Keratinocyte (primary cell): ENCODE measurements at places on chromosomes 2 and 18. TPM values are rescaled to one million over a fixed set of nuclear protein-coding genes. Genes with fewer than 3 reads are reported as not detected.

DNA sequence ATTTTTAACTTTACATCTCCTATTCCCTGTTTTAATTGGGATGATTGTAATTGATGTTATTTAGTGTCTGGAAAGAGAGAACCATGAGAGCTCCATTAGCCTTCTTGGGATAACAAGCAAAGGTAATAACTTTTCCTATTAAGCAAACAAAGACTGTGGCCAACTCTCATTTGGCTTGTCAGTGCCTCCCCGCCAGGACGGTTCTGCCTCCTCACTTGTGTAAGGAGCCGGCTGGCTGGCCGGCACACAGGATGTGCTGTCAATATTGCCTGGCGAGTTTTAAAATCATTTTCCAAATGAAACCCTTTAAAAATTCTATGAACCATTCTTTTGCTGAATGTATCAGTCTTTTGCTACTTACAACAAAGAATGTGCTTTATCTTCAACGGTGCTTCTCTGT, 898.3 kb downstream of the CPS1 start:
- no peaks in the 10 kb centered on the region for H3K4me1 ChIP-seq
- no peak overlapping the region for H3K4me3 ChIP-seq
- H3K27ac ChIP-seq: no peak overlapping the region
- no peaks in the 10 kb centered on the region for H3K36me3 ChIP-seq
- no peak for DNase-seq

DNA sequence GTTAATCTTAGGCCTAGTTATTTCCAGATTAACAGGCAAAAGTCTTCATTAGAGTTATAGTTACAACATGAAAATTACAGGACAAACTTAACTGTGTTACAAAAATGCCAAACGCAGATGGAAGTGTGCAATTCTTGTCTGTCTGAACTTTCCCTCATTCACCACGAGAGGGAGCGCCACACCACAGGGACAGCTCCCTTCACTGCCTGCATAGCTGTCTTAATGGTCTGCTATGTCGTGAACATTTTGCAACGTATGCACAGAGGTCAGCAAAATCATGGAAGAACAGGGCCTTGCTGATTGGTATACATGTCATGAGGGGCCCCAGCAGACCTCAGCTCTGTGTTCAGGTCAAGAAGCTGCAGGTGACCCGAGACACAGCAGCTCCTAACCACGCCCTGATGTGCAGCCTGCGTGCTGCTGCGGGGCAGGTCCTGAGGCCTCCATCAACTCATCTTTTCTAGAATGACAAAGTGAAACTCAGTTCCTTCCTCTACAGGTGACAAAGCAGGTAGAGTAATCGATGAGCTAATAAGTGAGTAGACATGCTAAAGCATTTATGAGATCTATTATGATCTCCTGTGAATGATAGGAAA, 78.8 kb upstream of the ATP8B1 start:
- no peak overlapping the region for H3K27ac ChIP-seq
- H3K27me3 ChIP-seq: no peaks in the 10 kb centered on the region
- peaks cover 4% of the 10 kb centered on the region for H3K4me1 ChIP-seq
- no peak overlapping the region for H3K4me3 ChIP-seq
- H3K36me3 ChIP-seq: no peaks in the 10 kb centered on the region
- no peak for DNase-seq

DNA sequence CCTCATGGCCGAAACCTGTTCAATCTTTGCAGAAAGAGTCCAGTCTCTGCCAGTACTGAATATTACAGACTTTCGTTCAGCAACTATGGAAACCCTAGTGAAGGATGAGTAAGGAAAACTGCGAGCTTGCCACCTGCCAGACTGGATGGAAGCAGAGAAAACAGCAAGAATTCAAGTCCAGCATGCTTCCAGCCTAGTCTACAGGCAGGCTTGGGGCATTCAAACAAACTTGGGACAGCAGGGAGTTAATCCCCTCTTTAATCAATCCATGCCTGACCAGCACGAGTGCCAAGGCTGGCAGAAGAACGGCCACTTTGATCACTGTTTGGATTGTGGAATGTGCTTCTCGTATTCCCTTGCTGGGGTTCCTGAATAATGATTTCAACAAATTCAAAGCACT, 145.2 kb downstream of the EPHA4 start:
- no peaks in the 10 kb centered on the region for H3K36me3 ChIP-seq
- H3K4me1 ChIP-seq: peaks cover 10% of the 10 kb centered on the region
- H3K4me3 ChIP-seq: no peak overlapping the region
- DNase-seq: no peak
- no peak overlapping the region for H3K27ac ChIP-seq

MAP3K19 gene
- not detected in 3 replicates for polyA plus RNA-seq

TEX44 gene
- polyA plus RNA-seq: not detected in 3 replicates

IGFBP5 gene
- polyA plus RNA-seq: 0.15 to 3.2 TPM (median 1.1 TPM) in 3 replicates

- no peak overlapping the region for H3K4me3 ChIP-seq
- no peaks in the 10 kb centered on the region for H3K27me3 ChIP-seq
- H3K4me1 ChIP-seq: peaks cover 4% of the 10 kb centered on the region
Measured at GRCh38 chr2:39107724-39108273, 13.1 kb downstream of the SOS1 start.

GRCh38 chr2:60350791-60351190, 202.7 kb downstream of the BCL11A start:
- no peak for DNase-seq
- peaks cover 21% of the 10 kb centered on the region for H3K4me1 ChIP-seq
- no peaks in the 10 kb centered on the region for H3K27me3 ChIP-seq
- no peaks in the 10 kb centered on the region for H3K36me3 ChIP-seq
- H3K27ac ChIP-seq: no peak overlapping the region

DNA sequence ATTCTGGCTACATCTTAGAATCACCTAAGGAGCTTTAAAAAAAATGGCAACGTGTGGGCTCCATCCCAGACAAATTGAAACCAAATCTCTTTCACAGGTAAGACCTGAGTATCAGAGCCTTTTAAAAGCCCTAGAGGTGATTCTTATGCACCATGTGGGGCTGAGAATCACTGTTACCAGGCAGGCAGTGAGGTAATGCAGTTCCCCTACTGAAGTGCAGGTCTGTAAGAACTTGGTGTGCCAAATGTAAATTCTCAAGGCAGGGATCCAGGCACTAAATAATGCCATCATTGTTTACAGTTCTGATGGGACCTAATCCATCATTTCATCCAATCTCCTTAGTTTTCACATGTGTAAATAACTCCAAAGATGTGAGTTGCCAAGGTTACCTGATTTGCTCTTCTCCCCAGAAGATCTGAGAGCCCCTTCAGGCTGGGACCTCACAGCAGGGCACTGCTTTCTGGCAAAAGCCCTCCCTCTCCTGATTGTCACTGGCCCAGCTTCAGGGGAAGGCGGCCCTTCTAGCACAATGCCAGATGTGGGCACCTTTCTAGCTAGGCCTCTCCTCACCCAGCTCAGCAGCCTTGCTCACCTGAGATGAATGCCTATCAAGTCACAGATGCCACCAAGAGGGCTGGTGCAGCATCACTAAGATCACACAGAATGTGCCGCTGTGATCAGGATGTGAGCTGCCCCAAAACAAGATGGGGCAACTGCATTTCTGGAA, 73.6 kb upstream of the RGPD5 start:
- H3K4me3 ChIP-seq: peak overlapping the region; percentile 1
- H3K36me3 ChIP-seq: no peaks in the 10 kb centered on the region
- H3K27me3 ChIP-seq: no peaks in the 10 kb centered on the region
- peak overlapping the region; percentile 66 for H3K27ac ChIP-seq

- H3K4me3 ChIP-seq: peak overlapping the region; percentile 32
- H3K36me3 ChIP-seq: peaks cover 9% of the 10 kb centered on the region
Measured at GRCh38 chr2:160309585-160309984, 109.5 kb upstream of the ITGB6 start.

SYT4 gene
- polyA plus RNA-seq: not detected in 3 replicates

DSG3 gene
- polyA plus RNA-seq: 172 to 488 TPM (median 259 TPM) in 3 replicates

DNA sequence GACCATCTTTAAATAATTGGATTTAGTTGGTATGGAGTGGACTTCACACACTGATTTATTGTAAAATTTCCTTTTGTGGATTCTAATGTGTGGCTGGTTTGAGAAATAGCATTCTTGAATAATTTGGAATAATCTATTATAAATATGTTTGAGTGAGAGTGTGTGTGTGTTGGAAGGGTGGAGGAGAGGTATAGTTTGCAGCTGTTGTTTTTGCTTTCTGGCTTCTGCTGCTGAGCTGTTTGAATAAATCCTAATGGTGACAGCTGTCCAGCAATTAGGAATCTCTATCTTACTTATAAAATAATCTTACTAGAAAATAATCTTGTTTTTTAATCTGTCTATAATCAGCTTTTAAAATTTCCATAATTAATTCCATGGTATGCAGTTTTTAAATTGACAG, 1283.0 kb upstream of the CDH2 start:
- no peak overlapping the region for H3K4me3 ChIP-seq
- no peak for DNase-seq
- no peak overlapping the region for H3K27ac ChIP-seq
- peaks cover 7% of the 10 kb centered on the region for H3K4me1 ChIP-seq
- no peaks in the 10 kb centered on the region for H3K36me3 ChIP-seq

CNTNAP5 gene
- polyA plus RNA-seq: not detected in 3 replicates

DNA sequence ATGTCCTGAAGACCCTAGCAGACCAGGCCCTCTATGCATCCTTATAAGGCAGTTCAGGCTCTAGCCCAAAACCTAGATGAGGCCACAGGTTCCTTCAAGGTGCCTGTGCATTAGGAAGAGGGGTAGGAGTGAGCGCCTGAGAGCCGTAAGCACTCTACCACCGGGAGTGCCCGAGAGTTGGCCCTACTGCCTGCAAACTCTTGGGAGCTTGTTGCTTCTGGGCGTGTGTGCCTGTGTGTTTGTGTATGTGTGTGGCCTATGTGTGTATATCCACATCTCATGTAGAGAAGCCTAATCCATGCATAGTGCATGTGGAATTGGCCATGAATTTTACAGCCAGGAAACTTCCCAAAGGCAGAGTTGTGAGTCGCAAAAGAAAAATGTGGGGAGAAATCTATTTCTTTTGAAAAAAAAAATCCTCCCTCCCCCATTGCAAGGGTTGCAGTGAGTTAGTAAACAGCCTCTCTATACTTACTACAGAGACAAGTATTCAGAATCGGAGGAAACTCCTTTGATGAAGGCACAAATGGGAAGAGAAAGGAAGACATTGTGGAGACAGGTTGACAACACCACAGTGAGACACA, 96.8 kb downstream of the ADD2 start:
- no peak overlapping the region for H3K27ac ChIP-seq
- H3K4me3 ChIP-seq: no peak overlapping the region
- no peak for DNase-seq
- no peaks in the 10 kb centered on the region for H3K36me3 ChIP-seq
- no peaks in the 10 kb centered on the region for H3K4me1 ChIP-seq

ST6GAL2 gene
- 0.08 to 0.24 TPM (median 0.14 TPM) in 3 replicates for polyA plus RNA-seq

DNA sequence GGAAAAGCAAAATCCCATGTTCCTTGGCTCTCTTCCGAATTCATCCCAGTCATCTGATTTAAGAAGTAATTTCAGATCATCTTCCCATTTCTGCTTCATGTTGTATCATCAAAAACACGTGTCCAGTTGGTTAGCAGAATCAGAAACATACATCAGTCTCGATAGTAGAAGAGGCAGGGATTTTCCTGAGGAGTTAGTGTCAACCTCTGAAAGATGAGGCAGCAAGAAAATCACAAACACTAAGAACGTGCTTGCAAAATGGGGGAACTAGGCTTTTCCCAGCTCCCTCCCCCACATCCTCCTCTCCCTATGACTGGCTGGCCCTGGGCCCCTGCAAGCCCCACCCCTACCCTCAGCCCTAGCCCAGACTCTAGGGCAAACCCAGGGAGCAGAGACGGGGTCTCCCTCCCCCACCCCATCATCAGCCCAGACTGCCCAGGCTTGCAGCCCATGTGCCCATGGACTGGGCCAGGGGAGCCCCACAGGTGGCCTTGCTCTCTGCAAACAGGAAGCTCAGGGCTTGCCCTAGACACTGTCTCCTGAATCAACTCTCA, 161.0 kb upstream of the ID2 start:
- no peak overlapping the region for H3K27ac ChIP-seq
- H3K4me1 ChIP-seq: peaks cover 12% of the 10 kb centered on the region
- H3K4me3 ChIP-seq: no peak overlapping the region
- no peaks in the 10 kb centered on the region for H3K36me3 ChIP-seq
- DNase-seq: no peak

SP9 gene
- polyA plus RNA-seq: not detected in 3 replicates

DNA sequence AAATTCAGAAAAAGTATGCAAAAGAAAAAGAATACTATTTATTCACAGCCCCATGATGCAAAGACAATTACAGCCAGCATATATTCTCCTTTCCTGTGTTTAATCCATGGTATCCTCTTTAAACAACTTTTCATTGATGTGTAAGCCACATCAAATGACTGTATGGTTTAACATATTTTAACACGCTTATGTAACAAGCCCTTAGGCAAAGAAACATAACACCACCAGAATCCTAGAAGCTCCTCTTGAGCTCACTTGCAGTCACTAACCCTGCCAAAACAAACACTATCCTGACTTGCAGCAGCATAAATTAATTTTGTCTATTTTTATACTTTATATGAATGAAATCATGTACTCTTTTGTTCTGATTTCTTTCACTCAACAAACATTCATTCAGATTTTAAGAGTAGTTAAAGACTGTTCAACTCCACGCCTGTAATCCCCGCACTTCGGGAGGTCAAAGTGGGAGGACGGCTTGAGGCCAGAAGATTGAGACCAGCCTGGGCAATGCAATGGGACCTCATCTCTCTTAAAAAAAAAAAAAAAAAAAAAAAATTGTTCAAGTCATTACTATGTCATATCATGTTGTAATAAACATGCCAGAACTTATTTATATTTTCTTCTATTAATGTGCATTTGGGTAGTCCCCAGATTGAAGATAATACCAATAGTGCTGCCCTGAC, 226.3 kb downstream of the NBAS start:
- no peak overlapping the region for H3K4me3 ChIP-seq
- peaks cover 27% of the 10 kb centered on the region for H3K4me1 ChIP-seq
- DNase-seq: no peak
- no peaks in the 10 kb centered on the region for H3K27me3 ChIP-seq
- no peaks in the 10 kb centered on the region for H3K36me3 ChIP-seq

- H3K27me3 ChIP-seq: peaks cover 25% of the 10 kb centered on the region
- H3K36me3 ChIP-seq: no peaks in the 10 kb centered on the region
- H3K4me3 ChIP-seq: no peak overlapping the region
Measured at GRCh38 chr2:27251766-27252165, 11.1 kb downstream of the SLC30A3 start.

- H3K4me1 ChIP-seq: peaks cover 16% of the 10 kb centered on the region
- H3K4me3 ChIP-seq: no peak overlapping the region
- DNase-seq: no peak
- H3K36me3 ChIP-seq: peaks cover 7% of the 10 kb centered on the region
Measured at GRCh38 chr2:219205165-219205538, 1.4 kb upstream of the ZFAND2B start.

- H3K4me1 ChIP-seq: no peaks in the 10 kb centered on the region
- H3K4me3 ChIP-seq: no peak overlapping the region
- DNase-seq: no peak
- H3K27ac ChIP-seq: no peak overlapping the region
Measured at GRCh38 chr2:198890490-198890889, 567.2 kb downstream of the SATB2 start.

GRCh38 chr18:63868546-63868945, 19.0 kb upstream of the SERPINB2 start:
- H3K4me1 ChIP-seq: peaks cover 38% of the 10 kb centered on the region
- H3K27me3 ChIP-seq: no peaks in the 10 kb centered on the region
- DNase-seq: no peak
- H3K4me3 ChIP-seq: no peak overlapping the region
- no peaks in the 10 kb centered on the region for H3K36me3 ChIP-seq

UGT1A4 gene
- 0.77 to 2.4 TPM (median 2.0 TPM) in 3 replicates for polyA plus RNA-seq
